ENCODE measurements at places on chromosomes 16 and 17.

DNA sequence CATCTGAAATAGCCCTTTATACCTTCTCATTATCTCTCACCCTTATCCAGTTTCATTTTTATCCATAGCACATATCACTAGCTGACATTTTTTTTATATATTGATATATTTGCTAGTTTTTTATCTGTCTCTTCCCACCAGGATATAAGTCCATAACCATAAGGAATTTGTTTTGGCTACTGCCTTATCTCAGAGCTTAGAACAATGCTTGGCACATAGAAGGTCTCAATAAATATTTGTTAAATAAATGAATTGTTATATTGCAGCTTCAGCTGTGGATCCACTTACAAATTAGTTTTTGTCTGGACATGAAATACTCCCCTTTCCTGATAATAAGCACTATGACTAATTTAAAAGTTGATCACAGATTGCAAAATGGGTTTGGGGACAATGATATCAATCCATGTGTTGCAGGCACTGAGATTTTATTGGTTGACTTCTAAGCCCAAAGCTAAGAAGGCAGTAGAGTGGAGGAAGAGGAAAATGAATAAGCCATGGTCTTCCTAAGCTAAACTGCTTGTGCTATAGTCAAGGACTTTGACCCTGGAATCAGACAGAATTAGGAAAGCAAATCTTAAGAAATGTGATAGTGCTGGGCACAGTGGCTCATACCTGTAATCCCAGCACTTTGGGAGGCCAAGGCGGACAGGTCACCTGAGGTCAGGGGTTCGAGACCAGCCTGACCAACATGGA, 31.9 kb upstream of the YPEL2 start:
- DNase-seq: no peak

DNA sequence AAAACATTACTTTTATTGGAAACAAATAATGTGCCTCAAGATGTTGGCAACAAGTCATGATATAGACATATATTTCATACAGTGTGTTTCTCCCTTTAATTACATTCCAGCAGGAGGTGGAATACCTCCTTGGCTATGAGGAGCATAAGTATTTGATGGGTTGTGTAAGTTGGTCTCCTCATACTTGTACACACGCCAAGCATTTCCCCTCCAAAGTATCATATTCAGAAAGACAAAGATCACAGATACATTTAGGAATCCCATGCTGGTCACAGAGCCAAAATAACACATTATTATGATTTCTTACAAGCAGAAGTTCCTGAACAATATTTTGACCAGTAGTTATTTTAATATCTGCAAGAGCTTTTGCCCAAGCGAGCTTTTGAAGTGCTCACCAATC, 57.8 kb downstream of the WSB1 start:
- no peak for DNase-seq

DNA sequence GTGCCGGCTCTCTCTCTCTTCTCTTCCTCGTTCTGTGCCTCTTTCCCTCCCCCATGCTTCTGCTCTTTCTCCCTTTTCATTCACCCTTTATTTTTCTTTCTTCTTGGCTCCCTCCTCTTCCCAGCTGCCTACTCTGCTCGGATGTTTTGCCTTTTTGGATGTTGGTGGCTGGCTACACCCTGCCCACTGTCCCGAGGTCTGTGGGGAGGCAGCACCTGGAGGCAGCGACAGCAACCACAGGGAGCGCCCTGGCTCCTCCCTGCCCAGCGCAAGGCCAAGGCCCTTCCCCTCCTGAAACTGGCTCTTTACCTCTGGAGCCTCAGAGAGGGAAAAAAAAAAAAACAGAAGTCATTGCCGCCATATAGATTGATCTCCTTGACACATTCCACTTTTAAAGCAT, 20.0 kb downstream of the CLUAP1 start:
- DNase-seq: no peak

DNA sequence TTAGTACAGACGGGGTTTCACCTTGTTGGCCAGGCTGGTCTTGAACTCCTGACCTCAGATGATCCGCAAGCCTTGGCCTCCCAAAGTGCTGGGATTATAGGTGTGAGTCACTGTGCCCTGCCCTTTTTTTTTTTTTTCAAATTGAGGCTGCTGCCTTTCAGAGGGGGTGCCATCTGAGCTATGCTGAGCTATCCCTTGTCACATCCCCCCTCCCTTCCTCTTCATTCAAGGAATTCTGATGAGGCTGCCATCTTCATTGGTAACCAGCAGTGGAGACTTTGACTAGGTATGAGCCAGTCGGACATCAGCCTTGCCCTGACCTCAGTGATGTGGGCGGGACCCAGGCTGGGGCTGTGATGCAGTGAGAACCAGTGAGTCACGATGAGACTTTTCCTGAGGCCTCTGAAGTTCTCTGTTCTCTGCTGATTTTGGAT, 24.4 kb upstream of the GPT2 start:
- peak; percentile 32 for DNase-seq

- no peak for DNase-seq
Observed at GRCh38 chr16:77786186-77786847, 2.0 kb upstream of the VAT1L start.

DNA sequence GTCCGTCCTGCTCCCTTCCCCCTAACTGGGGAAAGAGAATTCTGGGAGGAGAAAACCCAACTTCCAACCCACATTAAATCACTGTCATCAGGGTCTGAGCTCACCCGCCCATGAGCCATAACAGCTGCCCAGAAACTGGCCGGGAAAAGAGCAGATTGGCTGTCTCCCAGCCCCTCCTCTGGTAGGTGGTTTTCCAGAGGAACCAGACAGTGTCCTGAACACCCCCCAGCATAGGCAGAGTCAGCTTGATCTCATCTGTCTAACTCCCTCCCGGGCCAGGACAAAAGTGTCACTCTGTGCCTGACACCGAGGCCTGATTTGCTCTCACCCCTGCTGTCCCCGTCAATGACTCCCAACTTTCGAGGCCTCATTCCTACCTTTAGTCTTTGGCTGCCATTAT, 197.0 kb downstream of the AXIN2 start:
- no peak for DNase-seq

DNA sequence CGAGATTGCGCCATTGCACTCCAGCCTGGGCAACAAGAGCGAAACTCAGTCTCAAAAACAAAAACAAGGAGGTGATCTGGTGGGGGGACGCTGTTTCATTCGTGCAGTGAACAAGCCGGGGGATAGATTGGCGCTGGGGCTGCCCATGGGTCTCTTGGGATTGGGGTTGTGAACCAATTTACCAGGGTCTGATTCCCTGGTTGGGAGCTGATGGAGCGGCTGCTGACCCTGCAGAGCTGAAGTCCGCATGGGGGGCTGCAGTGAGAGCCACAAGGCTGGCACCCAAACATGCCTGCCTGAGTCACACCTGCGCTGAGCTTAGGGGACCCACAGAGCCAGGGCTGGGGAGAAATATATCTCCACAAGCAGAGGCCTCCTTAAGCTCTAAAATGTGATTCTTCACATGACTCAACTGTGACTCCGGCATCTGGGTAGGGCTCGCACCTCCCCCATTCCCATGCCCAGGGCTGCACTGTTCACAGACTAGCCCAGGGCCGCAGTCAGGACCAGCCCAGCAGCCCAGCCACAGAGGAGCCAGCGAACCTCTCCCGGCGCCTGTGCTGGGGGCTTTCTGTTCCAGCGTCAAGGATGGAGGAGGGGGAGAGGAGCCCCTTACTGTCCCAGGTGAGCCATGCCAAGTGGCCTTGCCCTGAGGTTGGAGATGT, 5.0 kb downstream of the TSPAN10 start:
- DNase-seq: peak; percentile 93

GRCh38 chr16:77679391-77679790, 42.9 kb upstream of the NUDT7 start:
- DNase-seq: no peak

- DNase-seq: no peak
Observed at GRCh38 chr17:73749928-73750605, 105.8 kb upstream of the SDK2 start.

All from SK-MEL-5 (cell line).